ENCODE measurements at places on chromosomes 12 and 14.

GRCh38 chr14:74824997-74825396, 50.9 kb downstream of the PROX2 start:
- no peak for DNase-seq

GRCh38 chr14:67360470-67361206, 510 bp downstream of the EIF2S1 start:
- DNase-seq: no peak

DNA sequence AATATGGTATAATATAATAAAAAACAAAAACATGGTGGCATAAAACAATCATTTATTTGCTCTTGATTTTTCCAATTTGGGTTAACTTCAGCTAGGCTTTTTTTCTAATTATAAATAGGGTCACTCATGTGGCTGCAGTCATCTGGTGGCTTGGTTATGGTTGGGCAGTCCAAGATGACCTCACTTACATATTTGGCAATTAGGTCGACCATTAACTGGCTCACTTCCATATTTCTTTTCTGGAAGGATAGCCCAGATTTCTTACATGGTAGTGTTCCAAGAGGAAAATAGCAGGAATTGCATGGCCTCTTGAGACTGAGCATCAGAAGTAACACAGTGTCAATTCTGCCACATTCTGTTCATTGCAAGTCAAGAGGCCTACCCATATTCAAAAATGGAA, 153.4 kb downstream of the FUT8 start:
- no peak for DNase-seq

DNA sequence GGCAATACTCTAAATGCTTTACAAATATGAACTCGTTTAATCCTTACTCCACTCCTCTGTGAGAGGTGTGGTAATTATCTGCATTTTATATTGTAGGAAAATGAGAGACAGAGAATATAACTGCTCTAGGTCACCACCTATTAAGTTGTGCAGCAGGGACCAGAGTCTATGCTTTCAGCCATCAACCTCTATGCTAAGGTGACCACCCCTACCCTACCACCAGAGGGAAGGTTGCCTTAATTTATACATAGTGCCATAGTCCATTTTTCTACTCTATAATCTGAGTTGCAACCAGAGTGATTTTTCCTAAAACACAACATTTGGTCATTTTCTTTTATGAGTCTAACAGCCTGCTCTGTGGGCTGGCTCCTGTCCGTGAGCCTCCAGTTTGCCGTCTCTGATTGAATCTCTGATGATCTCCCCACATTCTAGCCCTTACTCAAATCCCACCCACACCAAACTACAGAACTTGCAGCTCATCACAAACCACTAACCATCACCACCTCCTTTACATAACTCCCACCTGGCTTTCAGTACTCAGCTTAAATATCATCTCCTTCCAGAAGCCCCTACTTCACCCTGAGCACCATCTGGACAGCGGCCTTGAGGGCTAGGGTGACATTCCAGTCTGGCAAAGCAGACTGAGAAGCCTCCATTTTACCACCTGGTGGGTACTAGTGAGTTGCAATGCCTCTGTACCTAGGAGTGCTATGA, 126.6 kb downstream of the PPM1H start:
- no peak for DNase-seq

- peak; percentile 42 for DNase-seq
Measured at GRCh38 chr14:76484355-76484754, 108.4 kb downstream of the ESRRB start.

DNA sequence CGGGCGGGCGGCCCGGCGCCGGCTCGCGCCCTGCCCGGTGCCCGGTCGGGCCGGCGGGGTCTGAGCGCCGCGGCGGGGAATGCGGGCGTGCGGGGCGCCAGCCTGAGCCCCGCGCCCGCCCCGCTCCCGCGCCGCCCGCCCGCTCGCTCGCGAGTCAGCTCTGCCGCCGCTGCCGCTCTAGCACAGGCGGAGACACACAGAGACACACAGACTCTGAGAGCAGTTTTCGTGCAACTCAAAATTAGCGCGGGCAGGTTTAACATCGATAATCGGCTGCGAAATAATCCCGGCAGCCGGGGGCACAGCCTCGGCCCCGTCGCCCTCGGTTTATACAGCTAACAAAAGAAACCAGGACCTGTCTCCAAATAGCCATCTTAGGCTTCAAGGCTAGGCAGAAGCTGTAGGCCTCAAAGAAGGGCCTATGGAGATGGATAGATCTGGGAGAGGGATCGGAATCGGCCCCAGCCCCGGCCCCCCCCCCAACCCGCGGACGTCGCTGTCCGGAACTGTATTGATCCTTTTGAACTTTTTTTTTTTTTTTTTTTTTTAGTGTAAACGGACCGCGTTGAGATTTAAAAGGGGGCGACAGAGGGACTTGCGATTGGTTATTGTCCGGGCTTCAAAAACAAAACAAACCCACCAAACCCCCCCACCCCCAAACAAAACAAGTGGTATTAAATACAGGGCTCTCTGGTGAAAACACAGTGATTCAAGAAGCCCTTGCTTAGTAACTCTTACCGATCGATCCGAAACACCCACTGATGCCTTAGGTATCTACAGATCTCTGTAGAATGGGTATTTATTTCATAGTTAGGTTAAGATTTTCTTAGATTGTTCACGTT, 1.1 kb downstream of the ARID2 start:
- DNase-seq: peak; percentile 35

- DNase-seq: no peak
Measured at GRCh38 chr12:49015196-49015595, 3.4 kb downstream of the PRKAG1 start.

DNA sequence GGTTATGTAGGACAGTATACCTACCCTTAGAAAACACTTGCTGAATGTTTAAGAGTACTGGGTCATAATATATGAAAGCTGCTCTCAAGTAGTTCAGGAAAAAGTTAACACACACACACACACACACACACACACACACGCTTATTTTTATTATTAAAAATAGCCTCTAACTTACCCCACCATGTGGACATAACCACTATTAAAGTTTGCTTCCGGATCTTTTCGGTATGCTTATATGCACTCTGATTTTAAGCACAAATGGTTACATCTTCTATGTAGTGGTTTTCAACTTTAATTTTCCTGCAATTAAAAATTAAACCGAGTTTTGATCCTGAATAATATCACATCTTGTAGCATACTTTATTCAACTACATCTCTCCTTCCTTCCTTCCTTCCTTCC, 84.9 kb upstream of the TRAF3 start:
- no peak for DNase-seq

DNA sequence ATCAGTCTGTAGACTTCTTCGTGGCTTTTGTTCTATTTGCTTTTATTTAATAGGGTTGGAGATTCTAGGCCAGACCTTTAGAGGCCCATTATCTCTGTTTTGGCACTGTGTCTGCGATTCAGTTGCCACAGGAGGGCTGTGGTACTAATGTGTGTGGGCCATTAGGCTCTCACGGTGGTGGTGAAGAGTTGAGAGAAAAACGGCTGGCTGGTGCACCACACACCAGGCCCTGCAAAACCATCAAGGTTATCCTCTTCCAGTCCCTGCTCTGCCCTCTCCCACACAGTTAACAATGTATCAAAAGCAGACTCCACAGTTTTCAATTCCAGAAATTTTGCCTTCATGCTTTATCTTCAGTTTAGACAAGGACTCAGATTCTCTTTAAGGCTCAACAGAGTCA, 97.7 kb downstream of the MYF5 start:
- no peak for DNase-seq

GRCh38 chr14:92500491-92500941, 13.1 kb upstream of the RIN3 start:
- DNase-seq: no peak

DNA sequence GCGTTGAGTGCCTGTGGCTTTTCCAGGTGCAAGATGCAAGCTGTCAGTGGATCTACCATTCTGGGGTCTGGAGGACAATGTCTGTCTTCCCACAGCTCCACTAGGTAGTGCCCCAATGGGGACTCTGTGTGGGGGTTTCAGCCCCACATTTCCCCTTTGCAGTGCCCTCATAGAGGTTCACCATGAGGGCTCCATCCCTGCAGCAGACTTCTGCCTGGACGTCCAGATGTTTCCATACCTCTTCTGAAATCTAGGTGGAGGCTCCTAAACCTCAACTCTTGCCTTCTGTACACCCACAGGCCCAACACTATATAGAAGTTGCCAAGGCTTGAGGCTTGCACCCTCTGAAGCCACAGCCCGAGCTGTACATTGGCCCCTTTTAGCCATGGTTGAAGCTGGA, 52.9 kb downstream of the PRKCH start:
- no peak for DNase-seq

GRCh38 chr14:95609398-95609990, 74.6 kb downstream of the GLRX5 start:
- peak; percentile 75 for DNase-seq

DNA sequence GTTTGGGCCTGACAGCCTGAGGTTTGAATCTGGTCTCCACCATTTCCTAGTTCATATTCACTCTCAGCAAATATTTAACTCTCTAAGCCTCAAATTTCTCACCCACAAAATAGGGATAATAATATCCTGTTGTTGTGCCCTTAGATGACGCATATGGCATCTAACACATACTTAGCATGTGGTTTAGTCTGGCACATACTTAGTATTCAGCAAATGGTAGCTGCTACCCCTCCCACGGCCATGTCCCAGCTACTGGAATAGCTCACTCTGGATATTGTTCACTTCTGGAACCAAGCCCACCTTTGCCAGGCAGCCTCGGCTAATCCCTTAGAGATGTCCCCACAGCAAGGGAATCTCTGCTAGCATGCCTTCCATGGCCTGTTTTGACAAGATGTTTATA, 53.3 kb downstream of the BICD1 start:
- DNase-seq: no peak

GRCh38 chr12:122538496-122538895, 11.4 kb downstream of the KNTC1 start:
- DNase-seq: no peak

DNA sequence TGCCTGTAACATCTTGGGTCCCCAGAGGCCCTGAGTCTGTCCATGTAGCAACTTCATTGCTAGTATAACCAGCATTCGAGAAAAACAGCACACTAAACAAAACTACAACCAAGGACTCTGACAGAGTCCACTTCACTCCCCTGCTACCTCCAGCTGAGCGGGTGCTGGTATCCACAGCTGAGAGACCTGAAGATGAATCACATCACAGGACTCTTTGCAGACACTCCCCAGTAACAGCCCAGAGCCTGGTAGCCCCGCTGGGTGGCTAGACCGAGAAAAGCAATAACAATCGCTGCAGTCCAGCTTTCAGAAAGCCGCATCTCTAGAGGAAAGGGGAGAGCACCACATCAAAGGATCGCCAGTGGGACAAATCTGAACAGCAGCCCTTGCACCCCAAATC, 9.0 kb upstream of the IQSEC3 start:
- no peak for DNase-seq

DNA sequence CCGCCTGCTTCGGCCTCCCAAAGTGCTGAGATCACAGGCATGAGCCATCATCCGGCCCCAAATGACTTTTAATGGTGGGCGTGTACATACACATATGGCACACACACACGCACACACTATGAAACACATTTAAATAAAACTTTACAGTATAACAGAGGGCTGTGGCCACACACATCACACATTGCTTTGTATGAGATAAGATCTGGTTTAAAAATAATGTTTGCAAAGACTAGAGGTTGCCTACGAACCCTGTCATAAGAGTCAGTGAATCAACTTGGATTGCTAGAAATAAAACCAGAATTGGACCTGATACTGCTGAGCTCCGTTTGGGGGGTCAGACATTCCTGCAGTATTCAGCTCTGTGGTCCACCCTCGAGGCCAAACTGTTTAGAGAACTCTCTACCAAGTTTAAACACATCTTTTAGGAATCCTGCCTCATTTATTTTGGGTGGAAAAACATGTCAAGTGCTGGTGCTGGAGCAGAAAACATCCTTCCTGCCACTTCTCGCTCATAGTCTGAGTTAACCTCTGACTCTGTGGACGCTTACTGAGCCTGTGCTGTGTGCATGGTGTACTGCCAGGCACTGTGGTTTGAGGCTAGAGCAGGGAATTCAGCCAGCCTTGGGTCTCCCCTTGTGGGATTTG, 47.8 kb upstream of the EML1 start:
- no peak for DNase-seq

GRCh38 chr12:22101749-22102243, 55.8 kb downstream of the CMAS start:
- DNase-seq: no peak

All from WTC11 (cell line).